ENCODE measurements at places on chromosomes 12 and 14.

DNA sequence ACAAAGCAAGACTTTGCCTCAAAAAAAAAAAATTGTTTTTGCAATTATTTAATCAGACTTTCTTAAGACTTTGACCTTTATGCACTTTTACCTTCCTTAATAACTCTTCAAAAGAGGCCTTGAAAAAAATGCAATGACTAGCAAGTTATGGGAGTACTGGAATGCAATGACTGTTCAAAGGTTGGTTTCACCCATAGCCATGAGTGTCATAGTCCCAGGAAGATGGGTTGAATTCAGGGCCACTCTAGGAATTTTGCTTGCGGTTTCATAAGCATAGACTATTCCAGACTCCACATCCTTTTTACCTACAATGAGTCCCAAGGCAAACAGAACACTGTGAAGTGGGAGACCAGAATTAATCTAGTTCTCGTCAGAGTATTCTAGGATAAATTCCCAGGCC is 29.4 kb upstream of the DENND5B start:
- DNase-seq, result no peak

GRCh38 chr12:123498126-123498825 is 35.2 kb downstream of the RILPL1 start:
- no peak for DNase-seq

DNA sequence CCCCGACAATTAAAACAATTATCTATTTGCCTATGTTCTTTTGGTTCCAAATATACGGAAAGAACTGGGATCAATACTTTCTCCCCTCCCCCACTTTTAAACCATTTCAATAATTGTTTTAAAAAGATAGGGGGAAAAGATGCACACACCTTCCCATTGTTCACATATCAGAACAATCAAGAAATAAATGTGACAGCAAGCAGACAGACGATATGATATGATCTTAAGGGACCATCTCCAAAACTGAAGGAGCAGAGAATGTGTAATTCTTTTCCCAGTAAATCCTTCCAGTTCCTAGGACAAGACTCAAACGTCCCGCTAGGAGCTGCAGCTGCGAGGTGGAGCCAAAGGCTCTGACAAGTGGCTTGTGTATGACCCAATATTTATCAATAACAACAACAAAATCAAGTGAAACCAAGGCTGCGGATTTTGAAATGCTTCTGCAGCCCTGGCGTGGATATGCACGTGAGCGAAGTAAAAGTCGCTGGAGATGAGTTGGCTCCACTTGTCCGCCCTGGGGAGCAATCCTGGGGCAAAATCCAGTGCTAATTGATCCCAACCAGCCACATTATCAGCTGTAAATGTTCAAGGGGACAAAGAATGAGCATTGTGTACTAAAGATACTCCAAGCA is 8.2 kb upstream of the FOXG1 start:
- no peak for DNase-seq

GRCh38 chr14:72450473-72451044 is 443.3 kb downstream of the DPF3 start:
- no peak for DNase-seq

- peak; percentile 75 for DNase-seq
Observed at GRCh38 chr12:121799156-121799841, 4.5 kb upstream of the SETD1B start.

- peak; percentile 36 for DNase-seq
Observed at GRCh38 chr14:50060871-50061663, 55.3 kb downstream of the VCPKMT start.

GRCh38 chr14:25526290-25526689 is 476.3 kb upstream of the STXBP6 start:
- DNase-seq, result no peak

DNA sequence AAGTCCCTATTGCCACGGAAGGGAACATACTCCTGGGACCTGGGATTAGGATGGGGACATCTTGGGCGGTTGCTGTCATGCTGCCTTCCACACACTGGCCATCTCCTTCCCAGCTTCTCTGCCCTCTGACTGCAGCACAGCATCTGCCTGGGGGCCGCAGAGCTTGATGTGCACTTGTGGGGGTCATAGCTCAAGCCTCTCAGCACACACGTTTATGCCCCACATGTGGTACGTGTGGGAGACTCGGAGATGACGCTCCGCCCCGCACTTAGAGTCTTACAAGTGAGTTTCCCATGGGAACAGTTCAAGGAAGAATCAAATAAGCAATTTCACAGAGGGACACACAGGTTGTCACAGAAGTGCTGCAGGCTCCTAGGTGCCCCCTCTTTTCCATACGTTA is 8.6 kb downstream of the ACADS start:
- no peak for DNase-seq

DNA sequence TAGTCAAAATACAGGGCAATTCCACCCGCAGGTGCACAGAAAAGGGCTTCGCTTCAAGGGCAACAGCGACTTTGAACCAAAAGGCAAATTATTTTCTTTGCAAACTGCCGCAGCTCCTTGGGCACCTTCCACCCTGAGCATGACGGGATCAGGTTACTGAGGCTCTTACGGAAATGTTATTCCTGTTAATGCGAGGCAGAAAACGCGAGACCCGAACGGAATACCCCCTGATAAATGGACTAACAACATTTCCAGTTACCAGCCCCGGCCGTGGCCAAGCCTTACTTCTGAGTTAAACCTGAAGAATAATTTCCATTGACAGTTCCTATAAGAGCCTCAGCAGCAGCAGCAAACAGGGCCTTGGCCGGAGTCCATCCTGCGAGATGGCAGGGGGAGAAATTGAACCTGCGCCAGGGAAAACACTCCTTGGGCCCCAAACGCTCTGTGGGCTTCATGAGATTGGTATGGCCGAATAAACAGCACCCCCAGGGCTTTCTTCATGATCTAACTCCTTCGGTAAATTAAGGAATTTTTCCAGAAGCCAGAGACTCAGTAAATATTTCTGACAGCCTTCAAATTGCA is 70.0 kb upstream of the DICER1 start:
- DNase-seq, result peak; percentile 69

GRCh38 chr12:109482894-109483293 is 5.5 kb downstream of the UBE3B start:
- no peak for DNase-seq
